ENCODE measurements at places on chromosomes 16 and 17.
A peak's percentile ranks its signal among the peaks of the same experiment; 100 is the strongest.

- no peak for DNase-seq
Observed at GRCh38 chr16:69340095-69340644, 598 bp downstream of the NIP7 start.

GRCh38 chr17:10628756-10629155 is 28.4 kb downstream of the MYH3 start:
- DNase-seq: no peak

DNA sequence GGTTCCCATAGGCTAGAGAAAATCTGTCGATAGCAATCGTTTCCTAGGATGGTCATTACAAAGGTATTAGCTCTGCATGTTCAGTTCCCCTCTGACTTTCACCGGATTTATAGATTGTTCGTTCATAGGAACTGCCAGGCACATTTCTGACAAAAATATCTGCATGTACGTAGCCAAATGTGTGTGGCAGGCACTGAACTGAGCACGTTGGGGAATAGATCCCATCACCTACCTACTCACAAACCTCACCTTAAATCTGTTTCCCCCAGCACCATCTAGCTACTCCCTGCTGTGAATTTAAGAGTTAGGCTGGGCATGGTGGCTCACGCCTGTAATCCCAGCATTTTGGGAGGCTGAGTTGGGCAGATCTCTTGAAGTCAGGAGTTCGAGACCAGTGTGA is 64.5 kb upstream of the TANC2 start:
- DNase-seq: no peak

- DNase-seq: peak; percentile 70
Observed at GRCh38 chr17:1055751-1056645, 59.1 kb downstream of the TIMM22 start.

- no peak for DNase-seq
Observed at GRCh38 chr16:84461413-84462295, 42.8 kb downstream of the MEAK7 start.

DNA sequence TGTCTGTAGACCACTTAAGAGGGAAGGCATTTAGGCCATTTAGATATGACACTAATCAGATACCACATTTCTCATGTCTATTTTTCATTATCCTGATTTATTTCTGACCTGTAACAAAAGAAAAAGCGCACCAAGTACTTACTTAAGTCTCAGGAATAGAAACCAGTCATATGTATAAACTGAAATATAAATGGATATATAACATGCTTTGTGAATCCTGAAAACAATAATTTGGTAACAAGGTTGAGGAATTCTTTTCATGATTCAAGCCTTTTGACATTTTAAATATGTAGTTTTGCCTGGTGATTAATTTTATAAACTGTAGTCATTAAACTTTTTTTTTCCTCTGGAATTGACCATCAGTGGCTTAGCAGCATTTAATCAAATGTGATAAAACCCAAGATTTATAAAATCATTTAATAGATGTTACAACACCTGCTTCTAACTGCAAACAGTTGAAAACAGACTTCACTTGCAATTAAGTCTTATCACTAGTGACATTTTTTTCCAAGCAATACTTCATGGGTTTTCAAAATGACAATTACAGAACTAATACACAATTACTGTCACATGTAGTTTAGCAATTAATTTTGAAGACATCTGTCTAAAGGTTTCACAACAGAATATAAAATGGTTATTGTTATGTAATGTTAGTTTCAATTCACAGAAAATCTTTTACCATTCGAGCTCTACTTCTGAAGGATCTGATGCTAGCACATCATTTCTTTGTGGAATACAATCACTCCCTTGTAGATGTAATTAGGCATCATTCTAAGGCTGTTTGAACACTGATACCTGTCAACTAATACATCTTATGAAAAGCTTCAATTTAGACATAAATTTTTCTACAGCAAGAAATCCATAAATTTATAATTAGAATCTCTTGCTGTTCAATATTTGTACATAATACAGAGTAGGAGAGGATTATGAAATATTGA is 110.3 kb downstream of the TOX3 start:
- no peak for DNase-seq

- DNase-seq: no peak
Observed at GRCh38 chr17:66425756-66426396, 123.5 kb downstream of the PRKCA start.
